NCI-H2081 (cell line): ENCODE measurements at places on chromosomes 2 and 18.

DNA sequence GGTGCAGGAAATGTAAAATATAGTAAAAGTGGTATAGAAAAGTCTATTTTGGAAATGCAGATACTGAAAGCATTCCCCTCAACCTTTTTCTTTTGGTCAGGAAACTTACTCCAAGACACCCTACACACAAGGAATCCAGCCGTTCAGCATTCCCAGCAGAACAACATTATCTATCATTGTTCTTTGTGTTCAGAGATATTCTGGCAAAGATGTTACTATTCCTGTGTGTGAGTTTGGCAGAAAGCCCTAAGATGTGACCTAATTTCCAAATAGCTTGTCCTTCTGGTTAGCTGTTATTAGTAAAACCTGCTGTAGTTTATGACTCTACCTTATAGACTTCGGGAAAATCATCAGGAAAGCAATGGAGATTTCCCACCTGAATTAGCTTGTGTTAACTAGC lies 78.1 kb upstream of the PELI1 start:
- DNase-seq: no peak

DNA sequence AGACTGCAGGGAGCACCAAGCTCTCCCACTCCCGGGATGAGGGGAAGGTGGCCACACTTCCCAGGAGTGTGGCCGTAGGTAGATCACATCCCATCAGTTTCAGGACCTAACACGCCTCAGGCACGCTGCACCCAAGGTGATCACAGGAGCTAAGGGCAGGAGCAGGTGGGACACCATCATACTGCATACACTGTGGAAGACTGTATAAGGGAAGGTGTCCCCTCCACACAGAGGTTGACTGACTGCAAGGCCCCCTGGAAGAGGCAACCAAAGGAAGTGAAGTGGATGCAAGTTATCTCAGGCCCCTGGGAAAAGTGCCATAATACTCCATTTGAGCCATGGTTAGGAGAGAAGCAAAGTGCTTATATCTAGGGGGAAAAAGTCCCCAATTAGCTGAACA lies 351.9 kb upstream of the SMIM21 start:
- DNase-seq: no peak

GRCh38 chr2:88176352-88176984 lies 6.3 kb downstream of the THNSL2 start:
- DNase-seq: peak; percentile 72

DNA sequence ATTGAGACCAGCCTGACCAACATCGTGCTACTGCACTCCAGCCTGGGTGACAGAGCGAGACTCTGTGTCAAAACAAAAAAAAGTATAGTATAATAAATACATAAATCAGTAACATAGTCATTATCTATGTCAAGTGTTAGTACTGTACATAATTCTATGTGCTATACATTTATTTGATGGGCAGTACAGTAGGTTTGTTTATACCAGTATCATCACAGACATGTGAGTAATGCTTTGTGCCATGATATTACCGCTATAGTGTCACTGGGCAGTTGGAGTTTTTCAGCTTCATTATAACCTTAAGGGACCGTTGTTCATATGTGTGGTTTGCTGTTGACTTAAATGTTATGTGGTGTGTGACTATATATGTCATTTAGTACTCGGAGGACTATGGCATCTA lies 24.9 kb downstream of the MTA3 start:
- DNase-seq: no peak
